ENCODE measurements at places on chromosomes 1 and 21. TPM values are rescaled to one million over a fixed set of nuclear protein-coding genes. Genes with fewer than 3 reads are reported as not detected.

The APCS gene
- not detected for total RNA-seq

The PPM1J gene
- 2.5 TPM for total RNA-seq

The SYTL1 gene
- total RNA-seq: 23.1 TPM

The MIS18A gene
- 7.2 TPM for total RNA-seq

The FAM72D gene
- total RNA-seq: 2.3 TPM

The C1orf185 gene
- not detected for total RNA-seq

DNA sequence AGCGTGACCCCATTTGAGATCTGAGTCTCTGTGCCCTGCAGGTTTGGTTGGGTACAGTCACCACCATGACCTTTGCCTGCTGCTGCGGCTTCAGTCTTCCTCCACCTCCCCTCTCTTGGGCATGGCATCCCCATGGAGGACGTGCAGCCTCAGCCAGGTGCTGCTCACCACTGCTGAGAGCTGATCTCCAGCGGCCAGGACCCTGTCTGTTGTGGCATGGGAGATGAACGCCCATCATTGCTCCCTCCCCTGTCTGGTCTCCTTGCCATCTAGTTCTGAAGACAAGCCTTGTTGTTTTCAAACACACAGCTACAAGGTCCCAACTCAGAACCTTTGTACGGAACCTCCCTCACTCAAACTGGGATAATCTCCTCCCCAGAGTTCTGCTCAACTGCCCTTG, 19.2 kb upstream of the PKP1 start:
- DNase-seq: no peak

DNA sequence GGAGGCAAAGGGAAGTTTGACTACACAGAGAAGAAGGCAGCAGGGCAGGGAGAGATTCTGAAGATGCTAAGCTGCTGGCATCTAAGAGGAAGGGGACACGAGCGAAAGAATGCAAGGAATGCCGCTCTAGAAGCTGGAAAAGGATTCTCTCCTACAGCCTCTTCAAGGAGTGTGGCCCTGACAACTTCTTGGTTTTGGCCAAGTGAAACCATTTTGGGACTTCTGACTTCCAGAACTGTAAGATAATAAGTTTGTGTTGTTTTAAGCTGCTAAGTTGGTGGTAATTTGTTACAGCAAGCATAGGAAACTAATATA, 28.5 kb downstream of the MGST3 start:
- DNase-seq: no peak

DNA sequence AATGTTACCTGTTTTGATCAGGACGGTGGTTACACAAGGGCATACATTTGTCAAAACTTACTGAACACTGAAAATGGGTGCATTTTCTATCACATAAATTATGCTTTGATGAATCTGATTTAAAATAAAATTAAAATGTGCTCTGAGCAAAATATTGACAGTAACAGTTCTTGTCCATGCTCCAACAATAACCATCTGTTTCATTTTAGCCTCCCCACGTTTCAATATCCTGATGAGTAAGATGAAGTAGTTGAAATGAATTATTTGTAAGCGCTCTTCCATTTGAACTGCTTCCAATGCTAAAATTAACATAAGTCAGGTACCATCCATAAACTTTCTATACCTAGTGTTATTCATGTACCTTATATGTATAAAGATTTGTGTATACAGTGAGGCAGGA, 365.4 kb downstream of the LTN1 start:
- no peak for DNase-seq

- peak; percentile 45 for DNase-seq
Measured at GRCh38 chr21:26070822-26071425, 99.6 kb downstream of the APP start.

GRCh38 chr1:180372728-180373127, 129.6 kb downstream of the ACBD6 start:
- no peak for DNase-seq

DNA sequence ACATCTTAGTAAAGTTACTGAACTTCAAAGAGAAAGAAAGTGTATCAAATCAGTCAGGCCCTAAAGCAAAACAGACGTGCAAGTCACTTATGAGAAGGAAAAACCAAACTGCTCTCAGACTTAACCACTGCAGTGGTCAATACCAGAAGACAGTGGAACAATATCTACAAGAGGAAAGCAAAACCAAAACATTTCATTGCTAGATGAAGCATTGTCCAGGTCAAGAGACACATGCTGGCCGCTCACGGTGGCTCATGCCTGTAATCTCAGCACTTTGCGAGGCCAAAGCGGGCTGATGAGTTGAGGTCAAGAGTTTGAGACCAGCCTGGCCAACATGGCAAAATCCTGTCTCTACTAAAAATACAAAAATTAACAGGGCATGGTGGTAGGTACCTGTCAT, 82.0 kb upstream of the MROH9 start:
- DNase-seq: no peak

DNA sequence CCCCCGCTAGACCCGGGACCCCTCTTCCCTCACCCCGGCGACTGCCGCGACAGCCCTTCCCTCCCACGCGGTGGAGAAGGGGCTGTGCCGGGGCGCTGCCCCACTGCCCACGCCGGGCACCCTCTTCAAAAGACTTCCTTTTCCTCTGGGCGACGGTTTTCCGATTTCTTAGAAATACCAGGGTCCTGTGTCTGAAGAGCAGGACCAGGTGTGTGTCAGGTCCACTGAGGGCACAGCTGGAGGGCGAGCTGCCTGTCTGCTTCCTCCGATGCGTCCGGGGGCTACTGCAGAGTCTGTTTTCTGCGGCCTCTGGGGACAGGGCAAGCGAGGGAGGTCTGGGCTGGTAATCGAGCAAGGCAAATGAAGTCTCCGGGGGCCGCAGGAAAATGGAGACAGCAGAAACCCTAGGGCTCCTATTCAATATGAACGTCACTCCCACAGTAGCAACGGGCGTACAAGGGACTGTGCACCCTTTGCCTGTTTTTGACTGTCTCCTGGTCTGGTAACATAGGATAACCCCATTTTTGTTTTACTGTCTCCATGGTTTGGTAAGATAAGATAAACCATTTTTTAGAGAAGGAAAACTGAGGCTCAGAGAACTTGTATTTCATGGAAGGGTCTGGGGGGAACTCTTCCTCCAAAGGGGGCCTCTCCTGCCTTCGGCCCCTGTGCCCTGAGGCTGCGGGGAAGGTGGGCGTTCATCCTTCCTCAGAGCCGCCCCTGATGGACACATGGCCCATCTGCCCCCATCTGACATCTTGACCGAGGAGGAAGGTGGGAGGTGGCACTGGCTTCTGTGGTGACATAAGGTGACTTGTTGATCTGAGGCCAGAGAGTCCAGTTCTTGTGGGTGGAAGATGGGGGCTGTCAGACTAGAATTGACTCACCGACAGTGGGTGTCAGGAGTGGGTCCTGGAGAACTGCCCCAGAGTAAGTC, 970 bp downstream of the TNFRSF1B start:
- no peak for DNase-seq

- DNase-seq: no peak
Measured at GRCh38 chr21:38269576-38269936, 12.8 kb downstream of the KCNJ15 start.

GRCh38 chr1:100342348-100342747, 10.0 kb upstream of the CDC14A start:
- DNase-seq: no peak

DNA sequence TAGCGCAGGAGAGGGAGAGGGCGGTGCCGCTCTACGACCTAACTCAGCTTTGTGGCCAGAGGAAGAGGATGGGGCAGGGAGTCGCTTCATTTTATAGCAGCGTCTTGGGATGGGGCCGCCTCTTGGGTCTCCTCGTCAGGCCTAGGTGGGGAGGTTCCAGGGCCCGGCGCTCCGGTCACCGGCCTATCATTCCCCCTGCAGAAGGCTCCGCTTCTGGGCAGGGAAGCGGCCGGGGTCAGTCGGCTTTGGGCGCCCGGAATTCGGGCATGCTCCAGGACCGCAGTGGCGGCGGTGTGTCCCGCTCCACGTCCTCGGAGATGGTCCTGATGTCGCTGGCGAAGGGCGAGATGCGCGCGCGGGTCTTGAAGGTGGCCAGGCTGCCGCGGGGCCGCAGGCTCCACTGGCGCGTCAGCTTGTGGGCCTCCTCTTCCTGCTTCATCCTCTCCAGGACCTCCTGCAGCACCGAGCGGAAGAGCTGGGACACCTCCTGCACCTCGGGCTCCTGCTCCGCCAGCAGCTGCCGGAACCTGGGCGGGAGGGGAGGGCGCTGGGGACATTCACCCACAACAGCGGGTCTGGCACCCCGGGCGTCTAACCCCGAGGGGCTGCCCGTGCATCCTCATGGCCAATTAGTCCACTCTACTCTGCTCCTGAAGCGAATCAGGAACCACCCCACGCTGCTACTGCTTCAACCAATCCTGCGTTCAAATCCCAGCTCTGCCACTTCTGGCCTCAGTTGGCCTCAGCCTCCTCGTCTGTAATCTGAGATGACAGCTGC, 13.0 kb downstream of the RD3 start:
- DNase-seq: no peak

DNA sequence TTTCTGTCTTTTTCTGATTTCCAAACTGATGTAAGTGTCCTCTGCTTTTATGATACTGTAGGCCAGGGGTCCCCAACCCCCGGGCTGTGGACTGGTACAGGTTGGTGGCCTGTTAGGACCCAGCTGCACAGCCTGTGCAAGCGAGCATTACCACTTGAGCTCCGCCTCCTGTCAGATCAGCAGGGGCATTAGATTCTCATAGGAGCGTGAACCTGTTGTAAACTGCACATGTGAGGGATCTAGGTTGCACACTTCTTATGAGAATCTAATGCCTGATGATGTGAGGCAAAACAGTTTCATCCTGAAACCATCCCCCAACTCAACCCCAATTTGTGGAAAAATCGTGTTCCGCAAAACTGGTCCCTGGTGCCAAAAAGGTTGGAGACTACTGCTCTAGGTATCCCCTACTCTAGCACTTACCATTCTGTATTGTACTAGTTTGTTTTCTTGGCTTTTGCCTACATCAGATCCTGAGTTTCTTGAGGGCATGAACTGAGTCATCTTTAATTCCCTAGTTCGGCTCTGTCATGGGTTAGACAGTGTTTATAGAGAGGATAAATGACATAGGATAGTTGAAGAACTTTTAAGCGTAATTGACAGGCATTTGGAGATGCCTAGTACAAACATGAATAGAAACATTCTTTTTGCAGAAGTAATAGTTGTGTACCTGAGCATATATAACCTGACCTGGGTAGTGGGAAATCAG, 4.1 kb downstream of the ABCD3 start:
- no peak for DNase-seq

- peak; percentile 63 for DNase-seq
Measured at GRCh38 chr1:40078512-40079333, 18.3 kb downstream of the PPT1 start.

GRCh38 chr21:26403321-26403720, 169.8 kb downstream of the CYYR1 start:
- DNase-seq: no peak

- peak; percentile 58 for DNase-seq
Measured at GRCh38 chr1:97630948-97631347, 289.9 kb downstream of the DPYD start.

DNA sequence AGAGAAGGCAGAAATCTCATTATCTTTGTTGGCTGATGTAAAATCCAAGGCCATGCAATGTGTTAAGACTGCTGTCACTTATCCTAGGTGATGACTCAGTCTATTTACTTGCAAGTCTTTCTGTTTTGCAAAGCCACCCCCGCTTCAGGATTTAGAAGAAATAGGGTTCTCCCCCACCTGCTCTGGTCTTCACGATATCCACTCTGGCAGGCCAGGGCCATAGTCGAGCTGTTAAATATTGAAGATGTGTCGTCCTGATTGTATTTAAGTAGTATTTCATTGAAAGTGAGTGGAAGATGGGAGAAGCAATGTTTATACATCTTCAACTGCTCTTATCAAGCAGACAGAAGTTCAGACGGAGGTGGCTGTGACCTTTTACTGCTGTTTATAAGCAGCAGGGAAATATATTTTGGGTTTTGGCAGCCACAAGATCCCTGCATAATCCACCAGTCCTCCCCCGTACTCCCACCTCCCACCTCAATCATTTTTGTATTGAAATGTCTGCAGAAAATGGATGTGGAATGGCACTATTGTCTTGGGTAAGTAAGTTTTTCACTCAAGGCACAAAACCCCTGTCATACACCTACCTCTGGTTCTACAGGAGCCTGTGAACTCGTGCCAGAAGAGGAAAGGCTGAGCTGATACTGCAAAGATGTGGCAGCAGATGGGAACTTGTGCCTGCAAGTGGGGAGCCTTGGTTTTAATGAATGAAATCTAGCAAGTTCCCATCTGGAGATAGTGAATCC, 117.4 kb downstream of the MRPS6 start:
- no peak for DNase-seq

DNA sequence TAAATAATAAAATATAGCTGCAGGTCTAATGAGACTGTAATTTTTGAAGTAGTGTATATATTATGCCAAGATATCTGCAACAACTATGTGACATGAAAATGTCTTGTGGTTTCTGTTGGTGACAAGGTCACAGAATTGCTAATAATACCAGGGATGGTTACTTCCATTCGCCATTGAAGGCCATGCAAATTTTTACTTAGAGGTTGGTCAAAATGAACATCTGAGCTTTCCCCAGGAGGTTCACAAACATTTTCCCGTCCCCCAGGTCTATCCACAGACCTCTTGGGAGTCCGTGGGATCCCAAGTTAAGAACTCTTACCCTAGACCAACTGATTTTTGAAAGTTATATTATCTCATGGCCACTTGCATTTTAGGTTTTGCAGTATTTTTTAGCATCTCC, 62.7 kb downstream of the BCL9 start:
- DNase-seq: no peak

DNA sequence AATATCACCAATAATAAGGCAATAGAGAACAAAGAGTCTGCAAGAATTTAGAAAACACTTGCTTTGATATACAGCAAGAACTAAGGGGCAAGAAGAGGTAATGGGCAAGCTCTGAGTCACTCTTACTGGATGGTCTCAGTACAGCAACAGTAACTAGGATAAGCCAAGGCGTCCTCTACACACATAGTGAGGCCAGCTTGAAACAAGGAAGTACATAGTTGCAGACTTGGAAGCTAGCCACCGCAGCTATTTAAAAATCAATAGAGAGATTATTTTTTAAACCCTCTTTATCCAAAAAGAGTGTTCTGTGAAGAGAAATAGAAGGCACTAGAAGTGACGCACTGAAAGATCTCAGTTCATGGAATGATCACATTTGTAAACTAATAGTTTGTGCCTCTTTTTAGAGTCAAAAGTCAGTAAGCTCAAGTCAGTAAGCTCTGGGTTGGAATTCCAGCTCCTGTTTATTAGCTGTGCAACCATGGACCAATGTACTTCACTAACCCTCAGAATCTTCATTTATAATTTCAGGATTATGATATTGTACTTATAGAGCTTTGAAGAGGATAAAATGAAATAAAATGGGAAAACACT, 118.6 kb downstream of the AKT3 start:
- peak; percentile 68 for DNase-seq
